ENCODE measurements at places on chromosomes 7 and 10.

DNA sequence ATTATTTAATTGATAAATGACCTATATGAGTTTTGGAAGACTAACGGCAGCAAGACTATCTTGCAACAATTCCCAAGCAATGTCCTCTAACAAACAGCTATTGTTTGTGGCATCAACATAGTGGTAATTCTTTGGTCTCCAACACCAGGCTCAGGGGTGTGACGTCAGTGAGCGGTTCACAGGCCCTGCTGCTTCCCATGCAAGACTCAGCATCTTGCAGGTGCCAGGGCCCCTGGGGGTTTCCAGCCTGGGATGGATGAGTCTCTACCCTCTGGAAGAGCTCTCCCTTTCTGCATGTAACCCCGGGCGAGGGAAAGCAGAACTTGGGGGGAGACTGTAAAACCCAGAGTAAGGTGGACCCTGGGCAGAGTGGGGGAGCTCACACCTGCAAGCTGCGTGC is 164.7 kb downstream of the ACTR3B start:
- DNase-seq, result no peak

GRCh38 chr7:92415225-92415624 is 32.1 kb upstream of the GATAD1 start:
- DNase-seq, result no peak

DNA sequence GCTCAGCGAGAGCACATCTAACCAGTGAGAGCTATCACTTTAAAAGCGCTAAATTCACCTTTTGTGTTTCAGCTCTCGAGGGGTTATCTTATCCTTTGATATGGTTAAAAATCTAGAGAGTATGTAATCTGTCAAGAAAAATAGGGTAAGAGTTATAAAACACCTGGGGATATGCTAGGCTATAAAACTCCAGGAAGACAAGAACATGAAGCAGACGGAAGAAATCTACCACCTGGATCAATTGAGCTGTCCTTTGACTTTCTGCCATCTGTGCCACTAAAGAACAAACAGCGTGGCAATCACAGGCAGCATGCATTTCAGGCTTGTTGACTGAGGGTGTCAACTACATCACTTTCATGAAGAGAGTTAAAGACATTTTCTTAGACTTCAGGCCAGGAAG is 83.1 kb downstream of the ZNF248 start:
- no peak for DNase-seq

DNA sequence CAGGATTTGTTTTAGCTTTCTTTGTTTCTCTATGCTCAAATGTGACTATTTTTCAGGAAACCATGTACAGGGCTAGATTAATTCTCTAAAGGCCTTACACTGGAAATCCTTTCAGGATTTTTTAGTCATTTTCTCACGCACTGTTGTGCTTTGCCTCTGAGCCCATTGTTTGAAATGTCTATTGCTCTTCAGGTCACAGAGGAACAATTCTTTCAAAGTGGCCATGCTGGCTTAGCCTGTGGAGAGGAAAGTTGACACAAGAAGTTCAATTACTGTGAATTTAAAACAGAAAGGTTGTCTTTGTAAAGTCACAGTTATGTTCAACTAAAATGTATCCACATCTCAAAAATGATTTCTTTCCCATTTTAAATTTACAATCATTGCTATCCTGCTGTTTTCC is 1071.7 kb upstream of the POT1 start:
- DNase-seq, result no peak

DNA sequence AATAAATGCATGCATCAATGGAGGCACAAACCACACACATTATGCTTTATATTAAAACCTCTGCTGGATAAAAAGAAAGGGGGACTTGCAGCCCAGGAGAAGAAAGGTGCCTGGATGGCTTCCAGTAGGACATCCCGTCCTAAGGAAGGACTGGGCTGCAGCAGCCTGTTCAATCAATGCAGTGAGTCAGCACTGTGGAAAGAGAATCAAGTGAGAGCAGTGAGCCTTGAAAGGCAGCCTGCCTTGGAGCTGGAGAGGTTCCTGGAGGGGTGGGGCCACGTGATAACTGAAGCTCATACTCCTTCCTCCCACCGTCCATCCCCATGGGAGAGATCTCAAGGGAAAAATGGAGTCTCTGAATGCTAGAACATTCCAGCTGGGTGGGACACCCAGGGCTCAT is 501.2 kb downstream of the ADRA2A start:
- no peak for DNase-seq

DNA sequence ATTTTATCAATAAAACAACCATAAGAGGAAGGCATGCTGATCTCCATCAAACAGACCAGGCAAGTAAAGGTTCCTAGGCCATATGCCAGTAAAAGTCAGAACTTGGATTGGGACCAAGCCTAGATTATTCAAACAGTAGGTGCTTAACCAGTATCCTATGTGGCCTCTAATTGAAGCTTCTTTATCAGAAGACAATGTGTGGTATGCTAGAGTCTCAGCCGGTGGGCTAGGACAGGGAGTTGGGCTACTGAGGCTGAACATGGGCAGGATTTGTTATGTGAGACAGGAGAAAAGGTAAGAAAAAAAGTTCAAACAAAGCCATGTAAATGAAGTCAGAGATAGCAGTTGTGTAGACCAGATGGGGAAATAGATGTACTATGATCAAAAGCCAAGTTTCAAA is 413.7 kb upstream of the GHITM start:
- no peak for DNase-seq

DNA sequence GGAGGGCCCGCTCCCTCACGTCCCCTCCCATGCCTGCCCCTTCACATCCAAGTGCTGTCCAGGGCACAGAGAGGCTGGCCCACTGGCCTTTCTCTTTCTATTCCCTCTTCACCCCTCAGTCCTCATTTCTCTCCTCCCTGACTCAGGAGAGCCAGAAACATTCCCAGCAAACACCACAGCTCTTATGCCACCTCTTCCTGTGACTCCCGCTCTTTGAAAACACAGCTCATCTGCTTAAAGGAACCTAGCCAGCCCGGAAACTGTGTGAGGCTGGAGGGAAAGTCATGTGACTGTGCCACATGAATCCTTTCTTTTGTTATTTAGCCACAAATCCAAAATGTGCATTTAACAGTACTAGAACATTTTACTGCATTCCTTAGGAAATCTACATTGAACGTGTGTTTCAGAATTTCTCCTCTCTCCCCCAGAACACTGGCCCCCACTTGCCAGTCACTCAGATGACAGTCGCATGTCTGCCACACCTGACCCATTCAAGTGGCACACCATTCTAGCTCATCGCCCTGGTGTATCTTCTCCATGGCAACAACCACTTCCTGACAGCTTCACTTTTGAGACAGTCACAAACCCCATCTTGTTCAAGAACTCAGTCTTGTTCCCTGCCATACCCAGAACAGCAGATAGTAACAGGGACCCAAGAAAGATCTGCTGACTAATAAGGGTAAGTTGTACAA is 42.8 kb downstream of the GRB10 start:
- peak; percentile 21 for DNase-seq

- DNase-seq, result no peak
These were observed 79.9 kb downstream of the ZMIZ1 start for GRCh38 chr10:79148452-79149344.

- DNase-seq, result no peak
These were observed 257.7 kb upstream of the NFE2L3 start for GRCh38 chr7:25894002-25894901.

- DNase-seq, result no peak
These were observed 2.4 kb downstream of the TCTN3 start for GRCh38 chr10:95691281-95691680.

- DNase-seq, result no peak
These were observed 530.3 kb downstream of the ARL4A start for GRCh38 chr7:13217768-13218167.

DNA sequence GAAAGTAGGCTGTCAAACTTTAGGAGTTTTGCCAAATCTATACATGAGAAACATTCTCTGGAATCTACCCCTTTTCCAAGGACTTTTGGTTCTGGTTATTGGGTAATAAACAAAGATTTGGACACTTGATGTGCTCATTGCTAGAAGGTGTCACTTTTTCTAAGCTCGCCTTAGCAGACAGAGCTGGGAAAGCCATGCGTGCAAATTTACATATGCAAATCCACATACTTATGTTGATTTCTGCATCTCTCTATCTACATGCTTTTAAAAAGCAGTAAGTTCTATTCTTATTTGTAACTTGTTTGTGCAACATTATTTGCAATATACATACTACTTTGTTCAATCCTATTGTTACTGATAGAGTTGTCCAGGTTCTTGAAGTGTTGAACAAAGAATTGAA is 22.5 kb upstream of the GIMAP6 start:
- no peak for DNase-seq

DNA sequence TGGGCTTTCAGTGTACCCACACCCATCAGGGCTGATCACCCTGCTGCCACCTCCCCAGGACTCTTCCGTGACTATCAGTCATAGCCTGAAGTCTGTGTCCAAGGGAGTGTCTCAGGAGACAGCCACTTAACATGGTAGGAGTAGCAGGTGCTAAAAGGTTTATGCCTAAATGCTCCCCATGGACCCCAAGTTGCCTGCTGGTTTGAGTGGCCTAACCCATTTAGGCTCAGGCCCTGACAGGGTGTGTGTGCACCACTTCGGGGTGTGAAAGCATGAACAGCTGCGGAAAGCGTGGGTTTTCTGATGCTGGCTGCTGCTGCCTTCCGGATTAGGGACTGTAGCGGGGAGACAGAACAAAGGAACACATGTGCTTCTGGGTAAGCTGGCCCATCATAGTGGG is 93.2 kb upstream of the SAMD8 start:
- no peak for DNase-seq

- no peak for DNase-seq
These were observed 115.4 kb upstream of the ETV1 start for GRCh38 chr7:14104861-14105260.

DNA sequence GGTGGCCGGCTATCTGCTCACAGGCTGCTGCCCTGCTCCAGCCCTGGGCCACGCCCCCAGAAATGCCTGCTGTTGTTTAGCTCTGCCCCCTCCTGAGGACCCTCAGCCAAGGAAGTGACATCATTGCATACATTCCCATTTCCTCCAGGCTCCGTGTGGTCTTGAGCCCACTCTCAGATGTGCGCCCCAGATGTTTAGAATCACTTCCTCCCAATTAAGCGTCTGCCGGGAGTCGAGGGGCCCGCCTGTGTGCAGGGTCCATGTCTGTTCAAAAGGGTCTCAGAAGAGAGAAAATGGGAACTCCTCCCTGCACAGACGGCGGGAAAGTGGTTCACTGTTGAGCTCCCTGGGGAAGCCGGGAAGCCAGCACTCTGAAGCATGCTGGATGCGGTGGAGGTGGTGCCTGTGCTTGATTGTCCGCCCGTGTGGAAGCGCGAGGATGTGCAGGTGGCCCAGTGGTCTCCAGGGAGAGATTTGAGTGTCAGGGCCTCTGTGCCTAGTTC is 116.9 kb upstream of the PPIF start:
- no peak for DNase-seq

- DNase-seq, result no peak
These were observed 15.5 kb downstream of the TUBGCP2 start for GRCh38 chr10:133292919-133293809.

- no peak for DNase-seq
These were observed 23.5 kb upstream of the VCL start for GRCh38 chr10:73974309-73974946.

DNA sequence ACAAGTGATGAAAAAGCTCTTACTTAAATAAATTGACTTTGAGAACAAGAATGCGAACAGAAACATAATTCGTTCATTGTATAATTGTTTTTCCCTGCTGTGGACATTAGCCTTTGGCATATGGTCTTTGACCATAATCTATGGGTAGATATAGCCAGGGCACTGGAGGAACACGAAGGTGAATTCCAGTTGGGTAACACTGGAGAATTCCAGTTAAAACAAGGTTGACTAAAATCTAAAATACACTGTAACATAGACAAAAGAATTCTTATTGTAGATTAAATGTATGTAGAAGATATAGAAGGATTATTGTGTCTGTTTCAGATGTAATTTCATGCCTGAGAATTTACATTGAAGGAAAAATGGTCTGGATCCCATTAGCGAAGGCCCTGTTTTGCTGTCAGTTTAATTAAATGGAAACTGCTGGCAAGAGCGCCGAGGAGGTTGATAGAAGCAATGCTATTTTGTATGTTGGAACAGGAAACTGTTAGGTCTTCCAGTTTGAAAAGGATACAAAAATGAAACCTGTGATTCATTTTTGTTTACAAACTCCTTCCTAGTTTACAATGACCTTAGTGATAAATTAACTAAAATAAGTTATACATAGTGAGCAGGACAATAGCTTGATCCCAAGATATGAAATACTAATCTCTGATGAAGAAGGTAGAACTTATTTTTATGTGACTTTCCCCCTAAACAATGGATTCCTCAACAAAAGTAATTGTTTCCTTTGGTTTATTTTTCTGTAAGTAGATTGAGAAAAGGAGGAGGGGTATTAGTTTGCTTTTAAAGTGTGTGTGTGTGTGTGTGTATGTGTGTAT is 68.9 kb downstream of the ARID5B start:
- no peak for DNase-seq

DNA sequence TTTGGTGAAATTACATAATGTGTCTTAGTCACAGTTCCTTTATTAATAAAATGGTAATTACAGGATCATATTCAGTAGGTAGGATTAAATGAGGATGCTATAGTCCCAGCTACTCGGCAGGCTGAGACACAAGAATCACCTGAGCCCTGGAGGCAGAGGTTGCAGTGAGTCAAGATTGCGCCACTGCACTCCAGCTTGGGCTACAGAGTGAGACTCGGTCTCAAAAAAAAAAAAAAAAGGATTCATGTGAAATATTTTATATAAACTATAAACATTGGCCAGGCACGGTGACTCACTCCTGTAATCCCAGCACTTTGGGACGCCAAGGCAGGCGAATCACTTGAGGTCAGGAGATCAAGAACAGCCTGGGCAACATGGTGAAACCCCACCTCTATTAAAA is 197.9 kb downstream of the IMMP2L start:
- DNase-seq, result no peak

GRCh38 chr10:61931620-61932332 is 30.3 kb downstream of the ARID5B start:
- DNase-seq, result no peak

- no peak for DNase-seq
These were observed 26.1 kb upstream of the MRC1 start for GRCh38 chr10:17782921-17783665.

DNA sequence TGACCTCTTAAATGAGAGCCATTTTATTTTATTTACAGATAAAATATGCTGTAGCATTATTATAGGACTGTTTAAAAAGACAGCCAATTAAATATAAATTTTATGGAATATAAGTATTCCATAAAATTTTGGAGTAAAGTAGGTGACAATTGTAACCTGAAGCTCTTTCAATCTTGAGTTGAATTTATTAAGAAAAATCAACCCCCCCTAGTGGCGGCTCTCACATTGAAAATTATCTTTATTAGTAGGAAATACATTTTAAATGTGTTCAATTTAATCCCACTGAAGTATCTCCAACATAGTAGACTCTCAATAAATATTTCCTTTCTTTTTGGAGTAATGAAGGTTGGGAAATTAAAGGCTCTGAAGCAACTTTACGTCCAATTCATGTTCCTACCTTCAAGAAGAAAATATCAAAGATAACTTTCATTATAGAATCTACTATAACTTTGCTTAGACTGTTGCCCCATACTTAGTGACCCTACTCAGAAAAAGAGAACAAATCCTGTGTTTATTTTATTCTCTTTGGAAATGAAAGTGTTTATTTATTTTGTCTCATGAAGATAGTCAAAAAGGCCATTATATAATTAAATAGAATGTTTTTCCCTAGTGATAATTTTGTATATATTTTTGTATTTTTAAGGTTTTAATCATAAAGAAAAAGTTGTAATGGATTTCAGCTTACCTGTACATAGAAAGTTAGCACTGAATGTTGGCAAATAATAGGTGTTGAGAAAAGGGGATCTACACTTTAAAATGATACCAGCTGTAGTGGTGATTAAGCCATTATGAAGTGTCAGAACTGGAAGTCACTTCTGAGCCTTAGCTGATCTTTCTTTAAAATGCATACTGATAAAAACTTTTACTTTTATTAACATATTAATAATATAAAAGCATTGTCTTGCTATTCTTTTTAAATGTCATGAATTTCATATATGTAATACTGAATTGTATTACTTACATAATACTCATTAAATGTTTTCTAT is 3.3 kb downstream of the AHR start:
- peak; percentile 31 for DNase-seq

All from stimulated activated CD4-positive, alpha-beta T cell treated with anti-CD3 and anti-CD28 coated beads, Interleukin-2, amount 100 ng/mL, for 4 hours (primary cell).